ENCODE measurements at places on chromosomes 16 and 17.

DNA sequence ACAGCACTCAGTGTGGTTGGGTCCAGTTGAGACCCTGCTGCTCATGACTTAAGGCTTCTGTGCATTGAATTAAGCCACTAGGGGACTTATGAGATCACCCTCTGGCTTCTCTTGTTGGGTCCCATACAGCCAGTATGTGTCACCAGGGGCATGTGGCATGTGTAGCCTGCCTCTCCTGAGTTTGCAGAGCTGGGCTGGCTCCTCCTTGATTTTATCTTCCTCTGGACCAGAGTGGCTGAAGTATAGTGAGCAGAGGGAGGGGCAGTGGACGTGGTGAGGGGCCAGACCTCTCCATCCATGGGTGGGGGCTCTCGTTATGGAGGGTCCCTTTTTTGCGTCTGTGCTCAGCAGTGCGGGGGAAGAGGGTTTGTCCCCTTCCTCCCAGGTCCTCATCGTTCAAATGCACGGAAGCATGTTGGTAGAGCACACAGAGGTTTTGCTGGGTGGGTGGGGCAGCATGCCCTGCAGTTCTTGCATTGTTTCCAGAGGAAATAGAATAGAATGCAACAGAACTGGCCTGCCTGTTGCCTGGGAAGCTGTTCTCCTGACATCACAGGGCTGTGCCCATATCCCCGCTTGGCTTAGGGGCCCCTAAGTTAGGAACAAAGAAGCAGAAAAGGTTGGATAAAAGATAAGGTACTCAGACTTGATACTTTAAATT, 77.4 kb downstream of the SPECC1 start:
- no peak for DNase-seq

DNA sequence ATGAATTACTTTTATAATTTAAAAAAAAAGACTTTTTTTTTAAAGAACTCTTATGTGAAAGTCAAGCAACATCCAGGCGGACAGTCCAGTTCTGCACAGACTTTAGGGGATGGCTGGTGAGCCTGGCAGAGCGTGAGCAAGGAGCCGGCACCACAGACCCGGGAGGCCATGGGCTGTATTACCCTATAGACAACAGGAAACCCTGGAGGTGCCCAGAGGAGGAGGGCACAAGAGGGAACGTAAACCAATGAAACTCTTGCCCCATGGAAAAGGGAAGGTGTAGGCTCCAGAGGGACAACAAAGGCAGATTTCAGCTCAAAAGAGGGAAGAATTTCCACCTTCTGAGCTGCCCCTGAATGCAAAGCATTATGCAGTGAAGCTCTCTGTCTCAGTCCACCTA, 25.5 kb upstream of the RPH3AL start:
- DNase-seq, result no peak

DNA sequence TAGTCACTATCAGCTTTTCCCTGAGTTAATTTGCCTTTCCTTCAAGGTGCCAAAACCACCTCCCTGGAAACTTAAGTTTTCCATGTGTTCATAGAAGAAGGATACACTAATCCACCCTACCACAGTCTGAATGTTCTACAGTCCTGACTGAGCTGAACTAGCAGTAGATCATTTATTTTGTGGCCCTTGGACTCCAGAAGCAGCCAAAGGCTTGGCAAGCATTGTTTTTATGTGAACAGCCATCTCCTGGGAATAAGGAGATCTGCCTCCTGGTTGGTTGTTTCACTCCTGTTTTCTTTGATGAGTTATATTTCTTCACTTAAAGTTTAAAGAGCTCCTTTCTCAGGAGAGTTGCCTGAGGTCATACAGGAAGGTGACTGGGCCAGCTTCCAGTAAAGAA, 634.6 kb upstream of the SOX9 start:
- DNase-seq, result no peak

DNA sequence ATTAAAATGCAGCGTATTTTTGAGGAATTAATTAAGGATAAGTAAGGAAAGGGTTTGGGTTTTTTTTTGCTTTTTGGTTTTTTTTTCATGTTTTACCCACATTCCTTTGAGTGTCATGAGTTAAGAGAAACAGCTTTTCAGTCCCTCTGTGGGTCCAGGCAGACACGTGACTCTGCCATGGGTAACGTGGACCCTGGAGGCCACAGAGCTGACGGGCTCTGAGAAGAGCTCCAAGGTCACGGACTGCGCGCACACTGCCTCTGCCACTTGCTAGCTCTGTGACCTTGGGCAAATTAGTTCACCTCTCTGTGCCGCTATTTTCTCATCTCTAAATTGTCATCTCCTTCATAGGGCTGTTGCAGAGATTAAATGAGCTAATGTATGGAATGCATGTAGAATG, 588.2 kb upstream of the CDH11 start:
- DNase-seq, result no peak

DNA sequence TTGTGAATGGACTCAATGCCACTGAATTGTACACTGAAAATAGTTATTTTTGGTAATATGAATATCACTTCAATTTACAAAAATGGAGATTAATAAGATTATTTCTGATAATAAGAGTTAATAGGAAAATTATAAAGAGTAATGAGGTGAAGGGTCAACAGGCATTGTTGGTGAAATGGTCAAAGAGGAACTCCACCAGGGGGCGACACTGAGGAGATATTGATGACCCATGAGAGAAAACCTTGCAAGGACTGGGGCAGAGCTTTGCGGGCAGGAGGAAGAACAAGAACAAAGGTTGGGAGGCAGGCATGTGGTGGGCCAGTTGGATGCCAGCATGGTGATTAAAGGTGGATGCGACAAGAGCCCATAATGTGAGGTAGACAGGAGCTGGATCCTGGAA, 74.0 kb upstream of the XYLT1 start:
- DNase-seq, result no peak

DNA sequence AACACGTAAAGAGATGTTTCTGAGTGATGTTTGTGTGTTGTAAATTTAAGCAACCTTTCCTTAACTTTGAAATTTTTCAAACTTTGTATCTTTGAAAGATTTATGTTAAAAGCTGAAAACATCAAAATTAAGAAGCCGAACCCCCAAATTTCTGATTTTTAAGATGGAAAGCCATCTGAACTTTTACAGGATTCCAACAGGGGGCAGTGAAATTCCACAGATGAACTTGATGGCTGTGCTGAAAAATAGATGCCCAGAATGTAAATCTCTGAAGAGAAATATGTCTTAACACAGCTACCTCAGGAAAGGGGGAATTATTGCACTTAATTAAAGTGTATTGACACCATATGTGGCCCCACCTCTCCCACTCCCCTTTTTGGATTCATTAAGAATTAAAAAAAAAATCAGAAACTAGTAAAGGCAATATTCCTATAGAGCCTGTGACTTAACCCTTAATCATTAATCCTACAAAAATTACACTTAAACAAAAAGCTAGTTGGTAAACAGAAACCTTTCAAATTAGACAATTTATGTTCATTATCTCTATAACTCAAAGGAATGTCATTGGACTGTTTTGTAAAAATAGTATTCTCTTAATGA, 597.9 kb downstream of the KCNJ2 start:
- DNase-seq, result peak; percentile 31

DNA sequence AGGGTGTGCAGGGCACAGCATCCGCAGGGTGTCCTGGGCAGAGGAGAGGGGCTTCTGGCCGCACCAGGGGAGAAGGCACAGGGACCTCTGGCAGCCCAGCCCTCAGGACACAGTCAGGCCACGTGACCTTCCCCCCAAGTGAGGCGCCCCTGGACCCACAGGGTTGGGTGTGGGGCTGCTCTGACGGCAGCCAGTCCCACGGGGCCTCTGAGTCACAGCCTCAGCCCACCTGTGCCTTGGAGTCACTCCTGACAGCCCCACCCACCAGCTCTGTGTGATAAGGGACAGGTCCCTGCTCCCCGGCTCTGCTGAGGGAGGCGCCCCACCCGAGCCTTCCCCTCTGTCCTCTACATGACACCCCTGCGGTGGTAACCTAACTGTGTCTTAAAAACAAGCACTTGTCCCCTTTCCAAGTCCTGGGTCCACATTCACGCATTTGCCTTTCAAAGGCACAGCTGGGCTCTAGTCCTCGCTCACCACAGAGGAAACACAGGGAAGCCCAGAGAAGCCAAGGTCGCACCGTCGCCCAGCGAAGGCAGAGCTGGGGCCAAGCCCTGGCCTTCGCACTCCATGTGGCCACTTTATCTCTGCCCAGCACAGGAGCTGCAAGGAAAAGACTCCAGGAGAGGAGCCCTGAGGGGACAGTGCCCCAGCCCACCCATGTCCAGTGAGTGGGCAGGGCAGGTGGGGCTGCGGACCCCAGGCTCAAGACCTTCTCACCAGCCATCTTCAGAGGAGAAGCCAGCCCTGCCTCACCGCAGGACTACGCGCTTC, 5.1 kb upstream of the NPTX1 start:
- DNase-seq, result no peak

GRCh38 chr16:85569615-85570212, 43.4 kb upstream of the GSE1 start:
- DNase-seq, result no peak

DNA sequence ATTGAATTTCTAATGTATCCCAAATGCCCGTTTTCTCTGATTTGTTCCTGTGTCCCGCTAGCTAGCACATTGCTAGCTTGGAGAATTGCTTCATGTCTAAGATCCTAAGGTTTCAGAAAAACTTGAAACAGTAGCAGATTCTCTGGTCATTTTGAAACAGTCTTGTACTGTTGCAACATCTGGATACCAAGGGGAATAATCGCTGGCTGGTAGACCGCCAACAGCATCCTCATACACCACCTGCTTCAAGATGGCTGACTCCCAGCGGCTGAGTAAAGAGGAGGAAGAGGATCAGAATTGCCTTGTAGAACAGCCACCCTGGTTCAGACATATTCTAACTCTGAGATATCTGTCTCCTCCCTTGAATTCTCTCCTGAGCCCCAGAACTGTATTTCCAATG, 226.7 kb upstream of the ELAC2 start:
- no peak for DNase-seq

- DNase-seq, result no peak
These were observed 62.9 kb downstream of the LMF1 start for GRCh38 chr16:907842-908241.

DNA sequence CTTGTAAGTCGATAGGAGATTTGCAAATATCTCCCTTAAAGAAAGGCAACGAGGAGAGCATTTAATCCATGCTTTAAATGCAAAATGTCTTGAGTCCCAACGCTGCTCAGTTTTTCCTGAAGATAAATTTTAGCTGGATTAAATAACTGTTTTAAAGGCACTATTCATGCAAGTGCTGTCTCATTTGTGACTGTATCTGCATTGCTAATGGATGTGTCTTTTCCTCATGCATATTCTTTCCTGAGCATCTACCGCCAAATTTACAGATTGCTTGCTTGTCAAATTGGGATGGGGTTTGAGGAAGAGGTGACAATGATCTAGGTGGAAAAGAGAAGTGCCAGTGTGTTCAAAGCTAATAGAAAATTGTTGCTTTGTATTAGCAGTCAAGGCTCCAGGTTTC, 106.9 kb downstream of the RBFOX1 start:
- no peak for DNase-seq

GRCh38 chr17:49716668-49717364, 9.1 kb upstream of the SLC35B1 start:
- no peak for DNase-seq

DNA sequence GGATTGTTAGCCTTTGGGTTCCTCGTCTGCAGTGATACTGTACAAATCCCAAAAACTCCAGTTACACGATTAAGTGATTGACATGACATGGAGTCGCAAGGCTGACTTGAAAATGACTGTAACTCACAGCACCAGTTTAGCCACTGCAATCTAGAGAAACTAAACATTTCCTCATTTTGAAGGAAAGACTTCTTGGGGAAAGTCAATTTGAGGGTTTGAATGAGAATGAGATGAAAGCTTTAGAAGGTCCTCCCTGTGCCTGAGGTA, 4.8 kb downstream of the BANP start:
- no peak for DNase-seq

GRCh38 chr16:68183046-68183445, 52.9 kb downstream of the ESRP2 start:
- DNase-seq, result no peak

GRCh38 chr17:47973541-47973940, 2.6 kb downstream of the CDK5RAP3 start:
- no peak for DNase-seq

GRCh38 chr16:3264137-3265036, 8.0 kb upstream of the MEFV start:
- peak; percentile 97 for DNase-seq

GRCh38 chr17:12603566-12603965, 62.1 kb upstream of the MYOCD start:
- DNase-seq, result no peak

DNA sequence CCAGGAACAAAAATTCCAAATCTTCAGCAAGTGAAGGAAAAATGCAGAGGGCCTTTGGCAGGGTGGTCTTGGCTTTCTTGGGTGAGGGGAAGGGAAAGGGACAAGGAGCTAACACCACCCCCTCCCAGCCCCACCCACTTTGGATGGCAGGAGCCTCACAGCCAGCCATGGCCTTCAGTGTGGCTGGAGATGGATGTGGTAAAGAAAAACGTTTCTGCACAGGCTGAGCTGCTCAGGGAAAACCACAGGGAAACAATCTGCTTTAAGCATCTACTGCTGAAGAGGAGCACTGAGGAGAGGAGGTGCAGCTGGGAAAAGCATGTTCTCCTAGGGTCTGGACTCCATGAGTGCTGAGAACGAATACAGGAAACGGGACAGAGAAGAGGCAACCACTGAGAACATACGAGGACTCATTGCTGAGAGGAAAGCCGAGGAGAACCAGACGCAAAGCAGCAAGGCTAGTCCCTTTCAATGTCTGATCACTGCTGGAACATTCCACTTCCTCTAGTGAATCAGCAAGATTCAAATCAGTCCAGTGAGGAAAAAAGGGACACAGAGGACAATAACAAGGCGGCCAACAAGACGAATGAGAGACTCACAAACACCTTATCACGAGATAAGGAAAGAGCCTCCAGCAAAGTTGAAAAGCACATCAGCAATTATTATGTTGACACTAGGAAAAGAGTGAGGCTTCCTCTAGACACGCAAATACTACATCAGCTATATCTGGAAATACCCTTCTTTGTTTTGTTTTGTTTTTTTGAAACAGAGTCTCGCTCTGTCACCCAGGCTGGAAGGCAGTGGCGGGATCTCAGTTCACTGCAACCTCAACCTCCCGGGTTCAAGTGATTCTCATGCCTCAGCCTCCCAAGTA, 41.7 kb downstream of the ZZEF1 start:
- DNase-seq, result no peak

GRCh38 chr17:27530764-27531391, 74.6 kb downstream of the KSR1 start:
- DNase-seq, result no peak
